ENCODE measurements at places on chromosomes 5 and 9. TPM values are rescaled to one million over a fixed set of nuclear protein-coding genes. Genes with fewer than 3 reads are reported as not detected.
A peak's percentile ranks its signal among the peaks of the same experiment; 100 is the strongest.

- H3K4me3 ChIP-seq: no peak overlapping the region
- H3K27ac ChIP-seq: no peak overlapping the region
- H3K36me3 ChIP-seq: no peaks in the 10 kb centered on the region
- peaks cover 7% of the 10 kb centered on the region for H3K27me3 ChIP-seq
- DNase-seq: no peak
Observed at GRCh38 chr5:151434570-151435237, 12.7 kb upstream of the SLC36A1 start.

DNA sequence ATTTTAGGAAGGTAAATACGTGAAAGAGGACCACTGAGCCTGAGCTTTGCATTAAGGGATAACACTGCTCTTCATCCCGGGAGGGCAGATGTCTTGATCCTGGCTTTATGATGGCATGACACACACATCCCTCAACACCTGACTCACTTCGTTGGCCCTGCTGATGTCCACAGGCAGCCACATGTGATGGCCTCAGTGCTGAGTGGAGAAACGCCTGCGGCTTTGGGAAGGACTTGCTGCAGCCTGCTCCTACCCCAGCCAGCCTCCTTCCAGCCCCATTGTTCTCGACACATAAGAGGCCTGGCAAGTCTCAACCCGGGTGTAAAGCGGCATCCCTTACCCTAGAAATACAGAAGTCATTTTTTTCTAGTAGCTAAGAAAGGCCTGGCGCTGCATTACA lies 169.0 kb downstream of the SYK start:
- no peaks in the 10 kb centered on the region for H3K36me3 ChIP-seq
- peak; percentile 79 for DNase-seq
- peaks cover 69% of the 10 kb centered on the region for H3K4me1 ChIP-seq
- 0 out of 2 replicates have a peak overlapping the region, but pooled peaks have one; percentile 87 for H3K27ac ChIP-seq

The ZDHHC11 gene
- total RNA-seq: not detected

GRCh38 chr5:165576678-165577275 lies 2071.4 kb downstream of the MAT2B start:
- no peaks in the 10 kb centered on the region for H3K36me3 ChIP-seq
- no peaks in the 10 kb centered on the region for H3K27me3 ChIP-seq

The BARHL1 gene
- total RNA-seq: not detected

- no peak overlapping the region for H3K27ac ChIP-seq
- H3K27me3 ChIP-seq: no peaks in the 10 kb centered on the region
- DNase-seq: peak; percentile 70
Observed at GRCh38 chr5:135332519-135333150, 66.4 kb downstream of the MACROH2A1 start.

GRCh38 chr5:15555176-15555575 lies 55.2 kb downstream of the FBXL7 start:
- H3K27me3 ChIP-seq: no peaks in the 10 kb centered on the region
- peaks cover 19% of the 10 kb centered on the region for H3K36me3 ChIP-seq
- no peak overlapping the region for H3K27ac ChIP-seq
- peaks cover 7% of the 10 kb centered on the region for H3K4me1 ChIP-seq
- no peak for DNase-seq

All from SJSA1 (cell line).